ENCODE measurements at places on chromosomes 3 and 15.

- DNase-seq = peak; percentile 95
Observed at GRCh38 chr3:153221748-153222162, 59.7 kb downstream of the RAP2B start.

DNA sequence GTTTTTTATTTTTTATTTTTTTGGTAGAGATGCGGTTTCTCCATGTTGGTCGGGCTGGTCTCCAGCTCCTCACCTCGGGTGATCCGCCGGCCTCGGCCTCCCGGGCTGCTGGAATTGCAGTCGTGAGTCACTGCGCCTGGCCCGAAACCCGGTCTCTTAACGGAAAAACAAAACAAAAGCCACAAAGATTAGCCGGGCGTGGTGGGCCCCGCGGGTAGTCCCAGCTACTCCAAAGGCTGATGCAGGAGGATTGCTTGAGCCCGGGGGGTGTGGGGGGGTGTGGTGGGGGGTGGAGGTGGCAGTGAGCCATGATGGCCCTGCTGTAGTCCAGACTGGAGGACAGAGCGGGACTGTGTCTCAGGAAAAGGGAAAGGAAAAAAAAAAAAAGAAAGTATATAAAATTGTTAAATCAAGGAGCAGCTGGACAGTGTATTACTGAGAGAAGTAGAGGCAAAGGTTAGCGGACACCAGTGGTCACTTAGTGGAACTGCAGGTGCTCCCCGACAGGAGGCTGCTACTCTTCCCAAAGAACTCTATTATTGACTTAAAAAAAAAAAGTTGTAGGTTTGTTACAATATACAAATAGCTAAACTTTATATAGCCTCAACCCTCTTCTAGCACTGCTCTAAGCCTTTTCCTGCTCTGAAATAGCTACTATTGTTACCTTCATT lies 30.3 kb upstream of the TUBGCP5 start:
- no peak for DNase-seq

GRCh38 chr3:170524073-170524472 lies 61.8 kb downstream of the SLC7A14 start:
- no peak for DNase-seq

GRCh38 chr3:31462050-31462569 lies 70.6 kb upstream of the STT3B start:
- DNase-seq = peak; percentile 79

GRCh38 chr15:45177285-45177684 lies 10.5 kb downstream of the SHF start:
- DNase-seq = no peak

- DNase-seq = no peak
Observed at GRCh38 chr15:50083424-50084025, 35.5 kb downstream of the ATP8B4 start.

GRCh38 chr3:50242851-50243542 lies 7.0 kb downstream of the GNAI2 start:
- peak; percentile 46 for DNase-seq

DNA sequence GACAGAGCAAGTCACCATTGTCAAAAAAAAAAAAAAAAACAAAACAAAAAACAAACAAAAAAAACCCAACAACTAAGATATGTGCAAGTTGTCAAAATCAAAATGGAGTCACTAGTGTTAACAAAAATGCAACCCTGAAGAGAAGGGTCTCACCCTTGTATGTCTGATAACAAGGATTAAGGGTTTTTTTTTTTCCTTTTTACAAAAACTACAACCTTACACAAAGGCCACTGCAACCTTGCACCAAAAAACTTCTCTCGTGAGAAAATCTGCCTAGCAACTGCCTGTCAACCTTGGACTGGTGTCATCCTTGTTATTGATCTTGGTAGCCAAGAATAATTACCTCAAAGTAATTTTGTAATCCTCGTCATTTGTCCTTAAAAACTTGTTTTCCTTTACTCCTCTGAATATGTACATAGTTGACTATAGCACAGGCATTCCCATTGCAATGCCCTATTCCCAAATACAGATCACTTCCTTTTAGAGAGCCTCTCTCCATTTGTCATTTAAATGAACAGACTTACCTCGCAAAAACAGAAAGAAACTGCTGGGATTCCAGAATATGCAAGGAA lies 24.0 kb downstream of the TFRC start:
- DNase-seq = no peak

- no peak for DNase-seq
Observed at GRCh38 chr3:96705895-96706294, 108.5 kb upstream of the EPHA6 start.

DNA sequence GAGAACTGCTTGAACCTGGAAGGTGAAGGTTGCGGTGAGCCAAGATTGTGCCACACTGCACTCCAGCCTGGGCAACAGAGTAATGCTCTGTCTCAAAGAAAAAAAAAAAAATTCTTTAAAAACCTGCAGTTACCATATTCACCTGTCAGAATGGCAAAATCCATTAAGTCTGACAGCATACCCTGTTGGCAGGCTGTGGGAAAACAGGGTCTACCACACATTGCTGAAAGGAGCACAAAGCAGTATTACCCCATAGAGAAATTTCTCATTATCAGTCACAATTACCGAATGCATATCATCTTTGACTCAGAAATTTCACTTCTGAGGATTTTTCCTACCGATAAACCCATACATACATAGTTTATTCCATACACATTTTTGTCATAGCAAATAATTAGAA lies 264.1 kb upstream of the SLCO3A1 start:
- DNase-seq = peak; percentile 3

DNA sequence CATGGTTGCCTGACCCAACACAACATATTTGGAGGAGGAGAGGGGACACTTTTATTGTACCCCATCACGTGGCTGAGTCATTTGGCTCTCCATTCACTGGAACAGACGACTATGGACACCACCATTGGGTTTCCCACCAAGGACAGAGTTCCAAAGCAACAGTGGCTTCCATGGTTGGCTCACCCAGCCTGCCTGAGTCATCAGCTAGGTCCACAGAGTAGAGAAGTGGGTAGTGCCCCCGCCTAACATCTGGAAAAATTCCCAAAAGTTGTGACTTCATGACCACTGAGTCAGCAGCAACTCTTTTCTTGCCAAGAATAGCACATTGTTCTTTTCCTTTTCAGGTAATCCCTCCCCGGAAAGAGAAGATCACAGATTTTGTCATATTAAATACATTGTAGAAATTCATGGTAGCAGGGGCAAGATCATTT lies 3.0 kb upstream of the PPP1R2 start:
- no peak for DNase-seq

GRCh38 chr3:126418661-126419131 lies 24.0 kb downstream of the CFAP100 start:
- no peak for DNase-seq

DNA sequence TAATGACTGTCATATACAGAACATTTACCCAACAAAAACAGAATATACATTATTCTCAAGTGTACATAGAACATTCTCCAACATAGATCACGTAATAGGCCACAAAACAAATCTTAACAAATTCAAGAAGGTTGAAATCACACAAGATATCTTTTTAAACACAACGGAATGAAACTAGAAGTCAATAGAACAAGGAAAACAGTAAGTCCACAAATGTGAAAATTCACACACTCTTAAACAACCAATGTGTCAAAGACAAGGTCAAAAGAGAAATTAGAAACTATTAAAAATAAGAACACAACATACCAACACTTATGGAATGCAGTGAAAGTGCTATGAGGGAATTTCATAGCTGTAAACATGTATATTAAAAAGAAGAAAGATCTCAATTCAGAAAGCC lies 81.2 kb upstream of the SLCO2A1 start:
- no peak for DNase-seq

DNA sequence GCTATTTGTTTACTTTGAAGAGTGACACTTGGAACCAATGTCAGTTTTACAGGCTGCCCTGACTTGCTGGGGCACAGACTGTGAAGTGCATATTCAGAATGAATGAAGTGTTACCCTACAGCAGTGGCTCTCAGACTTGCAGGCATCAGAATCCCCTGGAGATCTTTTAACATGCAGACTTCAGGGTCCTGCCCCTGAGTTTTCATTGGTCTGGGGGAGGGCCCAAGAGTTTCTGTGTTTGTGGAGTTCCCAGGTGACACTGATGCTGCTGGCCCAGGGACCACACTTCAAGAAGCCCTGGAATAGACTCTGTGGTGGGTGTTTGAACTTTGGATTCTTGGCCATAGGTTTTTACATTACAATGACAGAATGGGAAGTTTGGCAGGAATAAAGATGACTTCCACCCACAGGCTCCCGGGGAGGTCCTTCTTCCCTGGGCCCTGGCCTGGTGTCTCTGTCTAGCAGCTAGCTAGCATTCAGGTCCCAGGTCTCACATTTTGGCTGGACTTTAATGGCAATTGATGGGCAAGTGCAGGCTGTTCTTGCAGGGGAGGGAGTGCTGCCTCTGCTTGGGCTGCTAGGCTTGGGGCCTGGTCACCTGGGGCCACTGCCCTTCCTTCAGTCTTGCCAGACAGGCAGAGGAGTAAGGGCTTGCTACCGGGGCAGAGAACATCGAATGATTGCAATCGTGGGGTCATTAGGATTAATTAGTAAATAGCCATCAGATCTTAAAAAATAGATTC lies 149.0 kb downstream of the APBA2 start:
- DNase-seq = no peak

DNA sequence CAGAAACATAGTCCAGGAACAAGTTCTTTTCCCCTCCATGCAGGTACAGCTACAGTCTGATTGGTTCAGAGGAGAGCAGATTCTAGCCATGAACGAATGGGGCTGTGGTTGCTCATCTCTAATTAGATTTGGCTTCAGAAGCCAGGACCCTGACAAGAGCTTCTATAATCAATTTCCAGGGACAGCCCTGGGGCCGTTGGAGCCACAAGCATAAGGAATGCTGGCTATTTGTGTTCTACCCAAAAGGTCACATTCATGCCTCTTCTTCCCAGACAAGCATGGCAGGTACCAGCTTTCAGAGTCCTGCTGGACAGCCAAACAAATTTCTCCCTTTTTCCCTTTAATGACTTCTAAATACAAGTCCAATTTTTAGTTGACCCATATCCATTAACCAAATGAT lies 215.5 kb upstream of the LRTM1 start:
- DNase-seq = no peak

DNA sequence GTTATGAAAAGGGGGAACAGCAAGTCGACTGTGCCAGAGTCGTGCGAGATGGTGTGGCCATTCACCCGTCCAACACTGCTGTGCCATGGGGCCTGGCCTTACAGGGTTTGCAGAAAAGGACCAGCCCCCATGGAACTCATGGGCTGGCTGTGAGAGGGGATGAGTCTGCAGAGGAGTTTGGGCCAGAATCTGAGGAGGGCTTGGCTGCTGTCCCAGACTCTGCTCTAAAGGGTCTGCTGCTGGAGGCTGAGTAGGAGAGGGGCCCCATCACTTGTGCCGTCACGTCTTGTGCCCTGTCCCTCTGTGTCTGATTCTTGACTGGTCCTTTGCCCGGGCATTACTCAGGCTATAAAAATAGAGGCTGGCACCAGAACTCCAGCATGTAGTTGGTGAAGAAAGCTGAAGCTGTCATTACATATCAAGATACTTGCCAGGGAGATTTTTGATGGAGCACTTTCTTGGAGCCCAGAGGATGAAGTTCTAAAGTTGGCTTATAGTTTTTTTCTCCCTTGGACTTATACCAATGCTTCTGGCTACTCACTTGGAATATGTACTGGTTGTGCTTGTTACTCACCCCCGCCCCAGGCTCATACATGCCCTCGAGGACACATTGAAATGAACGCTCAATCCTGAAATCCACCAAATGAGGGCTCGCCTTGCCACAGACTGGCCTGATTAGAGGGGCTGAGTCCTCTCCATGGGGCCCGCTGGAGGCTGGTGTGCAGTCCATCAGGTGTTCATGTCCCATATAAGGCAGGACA lies 10.2 kb downstream of the PXYLP1 start:
- no peak for DNase-seq

GRCh38 chr3:171955598-171955997 lies 83.8 kb upstream of the FNDC3B start:
- DNase-seq = no peak

All from CD4-positive, alpha-beta T cell treated with Interleukin-2 at 100 ng/mL for 4 hours (primary cell).